PC-3 (cell line): ENCODE measurements at places on chromosomes 1 and 21. TPM values are rescaled to one million over a fixed set of nuclear protein-coding genes. Genes with fewer than 3 reads are reported as not detected.
A peak's percentile ranks its signal among the peaks of the same experiment; 100 is the strongest.

DNA sequence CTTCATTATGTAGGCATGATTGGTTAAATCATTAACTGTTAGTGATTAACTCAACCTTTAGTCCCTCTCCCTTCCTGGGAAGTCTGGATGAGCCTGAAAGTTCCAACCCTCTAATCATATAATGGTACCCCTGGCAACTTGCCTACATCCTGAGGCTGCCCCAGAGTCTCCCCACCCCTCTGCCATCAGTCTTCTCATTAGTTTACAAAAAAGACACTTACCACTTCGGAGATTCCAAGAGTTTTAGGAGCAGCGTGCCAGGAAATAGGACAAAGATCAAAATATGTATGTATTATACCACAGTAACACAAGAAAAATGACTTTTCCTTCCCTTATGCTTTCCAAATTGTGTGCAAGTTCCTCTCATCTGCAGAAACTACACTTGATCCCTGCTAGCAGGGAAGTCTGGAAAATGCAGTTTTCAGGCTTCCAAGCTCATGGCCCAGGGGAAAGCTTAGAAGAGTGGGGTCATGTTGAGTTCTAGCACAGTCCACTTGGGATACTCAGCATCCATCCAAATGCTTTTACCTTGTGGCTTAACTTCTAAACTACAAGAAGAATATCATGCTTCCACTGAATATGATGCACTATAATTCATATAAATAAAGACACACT is 64.6 kb upstream of the PPIH start:
- DNase-seq = no peak

- no peak for DNase-seq
Measured at GRCh38 chr1:167861664-167862381, 52.1 kb downstream of the ADCY10 start.

The KCNT2 gene
- total RNA-seq = 0.26 and 0.69 TPM in 2 replicates

GRCh38 chr1:193634470-193634869 is 448.1 kb upstream of the B3GALT2 start:
- DNase-seq = no peak

DNA sequence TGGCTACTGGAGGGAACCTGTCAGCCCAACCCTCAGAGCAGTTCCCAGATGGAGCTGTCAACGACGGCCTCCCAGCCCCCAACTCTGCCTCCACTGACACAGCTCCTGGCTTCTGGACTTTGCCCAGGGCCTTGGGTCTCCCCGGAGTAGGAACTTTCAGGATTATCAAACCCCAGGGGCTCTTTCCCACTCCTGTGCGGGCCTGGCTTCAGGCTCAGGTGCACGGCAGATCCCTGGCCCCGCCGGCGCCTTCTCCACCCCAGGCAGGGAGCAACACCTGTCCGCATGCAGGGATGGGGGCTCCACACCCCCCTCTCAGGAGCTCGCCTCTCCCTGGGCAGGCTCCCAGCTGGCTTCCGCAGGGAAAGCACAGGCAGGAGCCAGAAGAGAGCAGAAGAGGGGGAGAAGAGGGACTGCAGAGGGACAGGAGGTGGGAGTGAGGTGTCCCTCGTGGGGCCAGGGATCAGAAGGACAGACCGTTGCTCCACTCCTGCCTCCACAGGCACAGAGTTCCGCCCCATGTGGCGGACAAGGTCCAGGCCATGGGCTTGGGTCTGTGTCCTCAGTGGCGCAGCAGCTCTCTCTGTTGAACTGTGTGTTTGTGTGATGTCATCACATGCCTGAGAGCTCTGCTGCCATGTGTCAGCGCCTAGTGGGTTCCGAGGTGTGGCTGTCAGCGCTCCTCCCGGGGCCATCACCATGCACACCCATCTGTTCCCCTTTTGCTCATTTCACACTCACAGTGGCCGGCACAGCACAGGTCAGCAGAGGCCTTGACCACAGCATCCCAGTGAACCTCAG is 107.7 kb downstream of the PDE9A start:
- DNase-seq = no peak

GRCh38 chr1:235244974-235245592 is 82.9 kb downstream of the ARID4B start:
- DNase-seq = no peak

GRCh38 chr1:7456722-7457082 is 314.4 kb upstream of the VAMP3 start:
- DNase-seq = no peak

DNA sequence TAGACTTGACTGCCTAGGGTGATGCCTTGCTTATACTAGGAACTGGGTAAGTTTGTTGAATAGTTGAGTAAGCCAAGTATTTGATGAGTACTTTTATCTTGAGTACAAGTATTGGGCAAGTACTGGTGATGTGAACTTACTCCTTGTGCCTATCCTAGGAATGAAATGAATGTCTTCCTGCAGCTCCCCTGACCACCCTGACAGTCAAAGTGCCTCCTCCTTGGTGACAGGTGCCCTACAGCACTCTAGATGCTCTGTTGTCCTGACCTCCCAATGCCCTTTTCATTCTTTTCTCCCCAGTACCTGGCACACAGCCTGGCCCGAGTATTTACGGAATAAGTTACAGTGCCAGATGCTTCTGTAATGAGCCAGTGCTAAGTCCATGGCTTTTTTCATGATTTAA is 25.5 kb downstream of the PCSK9 start:
- peak; percentile 33 for DNase-seq

The C8B gene
- total RNA-seq = not detected in 2 replicates

GRCh38 chr1:119660253-119661083 is 12.4 kb upstream of the ZNF697 start:
- peak; percentile 63 for DNase-seq
